ENCODE measurements at places on chromosomes 13 and 19.

- DNase-seq: no peak
Measured at GRCh38 chr13:50707628-50708027, 135.9 kb downstream of the DLEU7 start.

DNA sequence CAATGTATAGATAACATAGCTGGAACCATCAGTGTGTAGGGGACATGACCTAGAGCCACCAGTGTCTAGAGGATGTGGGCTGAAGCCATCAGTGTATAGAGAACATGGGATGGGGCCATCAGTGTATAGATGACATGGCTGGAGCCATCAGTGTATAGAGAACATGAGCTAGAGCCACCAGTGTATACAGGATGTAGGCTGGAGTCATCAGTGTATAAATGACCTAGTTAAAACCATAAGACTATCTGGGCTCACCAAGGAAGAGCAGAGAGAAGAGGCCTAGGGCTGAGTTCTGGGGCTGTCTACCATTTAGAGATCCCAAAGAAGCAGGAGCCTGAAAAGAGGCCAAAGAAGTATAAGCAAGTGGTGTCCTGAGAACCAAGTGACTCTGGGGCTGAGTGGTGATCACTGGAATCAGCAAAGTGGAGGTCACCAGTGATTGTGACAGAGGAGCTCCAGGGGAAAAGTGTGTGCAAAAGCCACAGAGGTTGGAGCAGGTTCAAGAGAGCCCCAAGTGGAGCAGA lies 41.0 kb downstream of the RFX2 start:
- peak; percentile 67 for DNase-seq

DNA sequence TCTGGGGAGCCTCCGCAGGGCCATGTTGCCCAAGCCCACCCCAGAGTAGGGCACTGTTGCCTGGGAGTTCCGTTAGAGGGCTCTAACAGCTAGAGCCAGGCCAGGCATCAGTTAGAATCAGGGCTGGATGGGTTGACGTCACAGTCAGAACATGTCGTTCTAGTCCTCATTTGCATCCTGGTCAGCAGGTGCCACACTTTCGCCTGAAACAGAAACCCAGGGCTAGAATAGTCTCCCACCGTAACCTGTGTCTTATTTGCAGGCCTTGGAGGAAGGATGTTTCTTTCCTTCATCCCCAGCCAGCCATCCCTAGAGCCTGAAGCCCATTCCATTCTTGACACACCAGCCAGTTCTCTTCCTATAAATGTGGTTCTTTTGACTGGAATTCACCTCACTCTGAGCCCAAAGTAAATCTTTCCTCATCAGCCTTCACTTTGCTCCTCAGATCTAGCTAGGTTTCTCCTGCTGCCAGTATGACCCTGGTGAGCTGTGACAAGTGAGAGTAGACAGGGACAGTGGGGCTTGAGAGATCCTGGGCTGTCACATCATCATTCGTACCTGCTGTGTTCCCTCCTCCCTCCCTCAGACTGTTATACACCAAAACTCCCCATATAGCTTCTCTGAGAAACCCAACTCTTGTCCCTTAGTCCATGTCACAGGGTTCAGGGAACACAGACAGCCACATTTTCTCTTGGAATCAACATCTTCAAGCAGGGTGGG lies 12.2 kb upstream of the CCDC97 start:
- no peak for DNase-seq

GRCh38 chr19:35483089-35483488 lies 7.2 kb downstream of the KRTDAP start:
- no peak for DNase-seq

GRCh38 chr19:18514800-18515682 lies 6.8 kb downstream of the ELL start:
- DNase-seq: peak; percentile 47

DNA sequence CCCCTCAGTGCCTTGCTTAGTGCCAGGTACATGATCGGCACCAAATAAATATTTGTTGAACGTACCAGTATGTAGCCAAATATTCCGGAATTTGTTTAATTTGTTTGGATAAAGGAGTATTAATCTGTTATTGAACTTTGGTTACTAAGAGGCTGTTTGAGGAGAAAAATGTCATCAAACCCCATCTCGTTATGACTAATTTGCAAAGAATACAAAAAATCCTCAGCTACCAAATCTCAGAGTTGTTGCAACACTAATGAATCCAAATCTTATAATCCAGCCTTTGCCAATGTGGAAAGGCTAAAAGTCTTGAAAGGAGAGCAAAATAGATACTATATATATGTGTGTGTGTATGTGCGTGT lies 79.5 kb downstream of the KLF5 start:
- no peak for DNase-seq

Data from lower leg skin (tissue), 4 donors.